ENCODE measurements at places on chromosomes 12 and 14.

GRCh38 chr12:131098178-131098981, 144.7 kb downstream of the ADGRD1 start:
- DNase-seq: no peak

GRCh38 chr14:81386290-81386745, 13.8 kb downstream of the STON2 start:
- no peak for DNase-seq

GRCh38 chr12:14129611-14130195, 148.3 kb upstream of the GRIN2B start:
- DNase-seq: no peak

- peak; percentile 69 for DNase-seq
These were observed 115.9 kb upstream of the TBX3 start for GRCh38 chr12:114799574-114800487.

DNA sequence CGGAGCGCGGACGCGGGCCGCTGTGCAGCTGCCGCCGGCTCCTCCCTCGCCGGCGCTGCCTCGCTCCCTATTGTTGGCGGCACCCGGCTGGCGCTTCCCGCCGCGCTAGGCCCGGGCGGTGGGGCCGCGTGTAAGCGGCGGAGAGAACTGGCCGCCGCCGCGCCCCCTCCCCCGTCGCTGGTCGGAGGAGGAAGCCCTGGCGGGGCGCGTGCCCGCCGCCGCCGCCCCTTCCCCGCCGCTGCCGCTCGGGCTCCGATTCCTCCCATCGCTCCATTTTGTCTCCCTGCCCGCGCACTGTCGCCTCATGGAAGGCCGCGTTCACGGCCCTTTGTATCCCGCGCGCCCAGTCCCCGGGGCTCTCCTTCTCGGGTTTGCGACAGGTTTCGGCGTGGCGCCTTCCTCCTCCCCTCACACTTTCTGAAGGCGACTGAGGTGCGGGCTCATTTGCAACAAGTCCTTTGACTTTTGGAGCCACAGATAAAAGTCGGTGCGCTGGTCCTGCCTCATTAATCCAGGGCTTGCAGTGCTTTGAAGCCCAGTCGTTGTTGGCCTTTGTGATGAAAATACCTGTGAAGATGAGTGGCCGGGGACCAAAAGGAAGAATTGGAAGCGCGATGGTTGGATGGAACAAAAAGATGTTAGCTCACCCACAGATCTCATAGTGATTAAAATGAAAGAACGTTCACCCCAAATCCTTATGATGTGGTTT, 707 bp downstream of the CPSF6 start:
- DNase-seq: peak; percentile 25

DNA sequence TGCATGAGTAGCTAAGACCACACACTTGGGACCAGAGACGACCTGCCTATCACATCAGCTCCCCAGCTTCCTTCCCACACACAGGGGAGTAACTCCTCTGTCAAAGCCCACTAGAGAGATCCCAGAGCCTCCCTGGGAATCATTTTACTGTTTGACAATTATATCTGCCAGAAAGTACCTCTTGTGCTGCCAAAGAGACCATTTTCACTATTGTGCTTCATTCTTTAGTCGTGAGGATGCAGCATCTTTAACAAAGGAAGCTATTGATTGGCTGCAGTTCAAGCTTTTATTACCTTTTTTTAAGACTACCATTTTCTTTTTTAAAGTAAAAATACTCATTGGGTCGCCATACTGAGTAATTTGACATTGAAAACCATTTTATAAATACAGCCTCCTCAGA, 194.5 kb upstream of the RGS6 start:
- DNase-seq: no peak
